ENCODE measurements at places on chromosomes 6 and 20.

GRCh38 chr6:106609699-106610098 is 19.6 kb downstream of the RTN4IP1 start:
- DNase-seq, result no peak

DNA sequence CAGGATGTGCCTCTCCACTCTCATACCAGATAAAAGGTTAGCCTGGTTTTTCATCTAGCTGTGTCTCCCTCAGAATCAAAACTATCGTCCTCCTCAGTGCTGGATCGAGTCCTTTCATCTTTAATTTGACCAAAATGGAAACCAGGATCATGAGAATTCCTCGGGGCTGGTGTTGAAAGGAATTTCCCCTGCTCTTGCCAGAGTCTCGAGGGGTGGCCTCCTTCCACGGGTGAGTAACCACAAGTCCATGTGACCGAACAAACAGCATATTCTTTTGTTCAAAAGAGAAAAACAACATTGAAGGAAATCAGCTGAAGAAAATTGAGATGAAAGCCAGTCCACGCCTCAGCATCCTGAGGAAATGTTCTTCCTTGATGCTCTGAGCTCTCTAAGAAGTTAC is 165.9 kb upstream of the CDYL start:
- DNase-seq, result no peak

DNA sequence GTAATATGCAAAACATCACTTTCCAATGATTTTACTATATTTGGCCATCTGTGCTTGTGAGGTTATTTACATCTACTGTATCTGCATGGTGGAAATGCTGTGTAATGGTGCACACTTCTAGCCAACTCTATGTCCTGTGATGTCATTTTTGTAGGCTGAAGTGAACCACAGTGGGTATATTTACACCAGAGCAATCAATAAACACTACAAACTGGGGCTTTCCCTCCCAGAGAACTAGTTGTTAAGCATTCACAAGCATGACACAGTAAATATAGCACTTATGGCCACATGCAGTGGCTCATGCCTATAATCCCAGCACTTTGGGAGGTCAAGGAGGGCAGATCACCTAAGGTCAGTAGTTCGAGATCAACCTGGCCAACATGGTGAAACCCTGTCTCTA is 4.9 kb downstream of the SLC22A2 start:
- no peak for DNase-seq

DNA sequence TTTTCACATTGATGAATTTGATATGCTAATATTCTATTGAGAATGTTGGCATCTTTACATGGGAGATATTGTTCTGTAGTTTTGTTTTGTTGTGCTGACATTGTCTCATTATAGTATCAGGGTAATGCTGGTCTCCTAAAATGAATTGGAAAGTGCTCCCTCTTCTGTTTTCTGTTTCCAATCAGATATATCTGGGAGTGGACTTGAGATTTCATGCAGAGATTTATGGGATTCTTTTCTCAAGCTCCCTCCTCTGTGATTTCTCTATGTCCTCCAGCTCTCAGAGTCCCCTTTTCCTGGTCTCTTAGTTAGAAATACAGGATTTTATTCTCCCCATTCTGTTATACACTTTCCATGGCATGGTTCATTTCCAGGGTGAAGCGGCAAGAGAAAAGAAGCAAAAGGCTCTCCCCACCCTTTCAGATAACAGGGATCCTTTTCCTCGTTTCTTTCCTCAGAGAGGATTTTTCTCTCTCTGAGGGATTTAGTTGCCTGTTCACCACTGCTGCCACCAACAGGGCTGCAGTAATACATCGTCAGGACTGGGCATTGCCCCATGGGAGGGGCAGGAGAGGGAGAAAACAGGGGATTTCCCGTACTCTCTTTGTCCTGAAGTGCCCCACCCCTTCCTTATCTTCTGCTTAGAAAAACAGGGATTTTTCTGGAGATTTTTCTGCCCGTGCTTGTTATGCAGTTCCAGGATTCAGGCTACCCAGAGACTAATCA is 59.3 kb upstream of the STMND1 start:
- no peak for DNase-seq

DNA sequence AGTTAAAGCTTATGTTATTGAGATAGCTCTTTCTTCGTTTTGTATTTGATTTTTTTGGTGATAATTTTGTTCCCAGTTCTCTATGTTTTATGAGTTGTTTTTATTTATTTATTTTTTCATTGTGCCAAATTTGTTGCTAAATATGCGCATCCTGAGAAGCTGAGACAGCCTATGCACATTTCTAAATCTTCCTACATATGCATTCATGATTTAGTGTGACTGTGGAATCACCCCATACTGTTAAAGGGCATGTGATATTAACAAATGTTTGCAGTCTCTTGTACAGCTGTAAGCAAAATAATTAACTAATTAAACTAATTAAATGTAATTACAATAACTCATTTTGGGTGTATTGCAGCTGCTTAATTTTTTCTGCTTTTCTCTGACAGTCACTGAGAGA is 10.4 kb downstream of the TFAP2B start:
- no peak for DNase-seq

Measured in urinary bladder (tissue), 4 donors.